ENCODE measurements at places on chromosomes 2 and 18.

DNA sequence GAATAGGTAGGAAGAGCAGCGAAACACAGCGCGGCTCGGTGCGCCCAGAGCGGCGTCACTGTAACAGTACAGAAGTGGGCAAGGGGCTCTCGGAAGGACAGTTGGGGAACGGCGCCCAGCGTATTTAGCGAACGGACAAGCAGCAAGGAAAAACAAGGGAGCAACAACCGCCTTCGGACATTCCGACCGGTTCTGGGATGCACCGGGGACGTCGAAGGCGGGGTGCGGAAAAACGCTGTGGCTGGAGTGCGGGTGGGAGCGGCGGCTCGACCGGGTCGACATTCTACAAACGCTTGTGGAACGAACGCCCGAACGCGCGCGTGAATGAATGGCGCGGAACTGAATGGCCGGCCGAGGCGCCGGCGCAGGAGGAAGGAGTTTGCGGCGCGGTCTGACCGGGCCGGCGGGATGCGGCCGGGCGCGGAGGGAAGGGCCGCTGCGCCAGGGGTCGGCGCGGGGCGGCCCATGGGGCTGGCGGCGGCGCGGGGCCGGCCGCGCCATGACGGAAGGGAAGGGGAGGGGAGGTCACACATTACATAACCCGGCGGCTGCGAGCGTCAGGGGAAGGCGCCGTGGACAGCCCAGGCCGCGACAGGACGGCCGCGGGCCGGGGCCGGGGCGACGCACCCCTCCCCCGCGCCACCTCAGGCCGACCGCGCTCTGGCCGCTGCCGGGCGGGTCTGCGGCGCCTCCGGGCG is 605 bp downstream of the REV1 start:
- DNase-seq: peak; percentile 63

GRCh38 chr2:39158351-39158750 is 37.5 kb upstream of the SOS1 start:
- DNase-seq: peak; percentile 8

GRCh38 chr2:233426619-233427342 is 72.5 kb downstream of the DGKD start:
- DNase-seq: peak; percentile 82

- no peak for DNase-seq
These were observed 107.2 kb downstream of the INHBB start for GRCh38 chr2:120452945-120453634.

GRCh38 chr2:17573804-17574175 is 33.3 kb downstream of the VSNL1 start:
- DNase-seq: no peak

GRCh38 chr2:68747900-68748299 is 13.3 kb downstream of the ARHGAP25 start:
- DNase-seq: no peak

- no peak for DNase-seq
These were observed 13.1 kb upstream of the PPP1R1C start for GRCh38 chr2:181972431-181973170.

DNA sequence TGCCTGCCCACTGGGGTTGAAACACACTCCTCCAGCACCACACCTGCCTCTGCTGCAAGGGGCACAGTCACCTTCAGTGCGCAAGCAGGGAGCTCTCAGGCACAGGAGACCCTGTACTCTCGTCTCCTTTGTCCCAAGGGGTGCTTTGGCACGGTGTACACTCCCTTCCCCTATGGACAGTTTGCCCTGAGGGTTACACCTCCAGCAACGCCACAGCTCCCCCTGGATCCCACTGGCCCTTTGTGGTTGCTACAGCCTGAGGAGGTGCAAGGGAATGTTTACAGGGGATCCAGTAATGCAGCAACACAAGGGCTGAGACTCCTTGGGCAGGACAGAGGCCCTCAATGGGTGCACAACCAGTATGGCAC is 45.2 kb upstream of the FAM117B start:
- no peak for DNase-seq

DNA sequence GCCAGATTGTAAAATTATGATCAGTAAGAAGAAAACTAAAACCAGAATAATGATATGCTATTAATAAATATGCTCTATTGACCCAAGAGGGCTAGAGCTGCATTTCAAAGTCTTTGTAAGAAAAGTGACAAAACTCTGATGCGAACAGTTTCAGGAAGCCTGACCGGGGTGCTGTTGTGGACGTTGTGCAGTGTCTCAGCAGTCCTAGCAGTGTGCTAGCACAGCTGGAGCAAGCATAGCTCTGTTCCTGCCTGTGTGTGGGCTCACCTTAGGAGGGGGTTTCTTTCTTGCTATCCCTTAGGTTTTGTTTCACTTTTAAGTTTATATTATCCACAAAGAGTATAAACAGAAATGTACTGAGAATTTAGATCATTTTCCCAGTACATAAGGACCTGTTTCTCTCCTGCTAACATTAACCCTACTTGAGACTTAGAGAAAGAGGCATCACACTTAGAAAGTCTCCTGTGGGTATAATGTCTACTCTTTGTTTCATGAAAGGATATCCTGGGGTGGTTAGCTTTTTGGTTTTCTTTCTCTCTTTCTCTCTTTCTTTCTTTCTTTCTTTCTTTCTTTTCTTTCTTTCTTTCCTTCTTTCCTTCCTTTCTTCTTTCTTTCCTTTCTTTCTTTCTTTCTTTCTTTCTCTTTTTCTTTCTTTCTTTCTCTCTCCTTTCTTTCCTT is 124.5 kb downstream of the TMEM182 start:
- DNase-seq: no peak

DNA sequence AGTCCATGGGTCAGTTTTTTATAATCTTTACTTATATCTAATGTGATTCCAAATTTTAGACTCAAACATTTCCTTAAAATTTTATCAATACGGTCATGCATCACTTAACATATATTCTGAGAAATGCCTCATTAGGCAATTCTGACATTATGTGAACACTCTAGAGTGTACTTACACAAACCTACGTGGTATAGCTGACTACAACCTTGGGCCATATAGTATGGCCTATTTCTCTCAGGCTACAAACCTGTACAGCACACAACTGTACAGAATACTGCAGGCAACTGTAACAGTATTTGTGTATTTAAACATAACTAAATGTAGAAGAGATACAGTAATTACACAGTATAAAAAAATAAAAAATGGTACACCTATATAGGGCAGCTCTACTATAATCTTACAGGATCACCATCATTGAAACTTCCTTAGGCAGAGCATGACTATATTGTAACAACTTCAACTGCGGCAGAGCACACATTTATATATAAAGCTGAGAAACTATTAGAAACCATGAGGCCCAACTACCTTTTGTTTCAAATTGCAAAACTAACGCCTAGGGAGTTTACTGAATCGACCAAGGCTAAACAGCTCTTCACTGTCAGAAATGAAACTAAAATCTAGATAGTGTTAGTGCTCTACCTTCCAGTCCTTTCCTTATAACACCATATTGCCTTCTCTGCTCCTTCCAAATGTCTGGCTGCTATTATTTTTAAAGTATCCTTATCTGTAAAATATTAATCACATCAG is 6.9 kb downstream of the YES1 start:
- DNase-seq: no peak

GRCh38 chr2:211479536-211480150 is 923.2 kb downstream of the CPS1 start:
- no peak for DNase-seq

Data from fibroblast of skin of back (primary cell).